SK-N-SH (cell line): ENCODE measurements at places on chromosomes 6 and 20.

DNA sequence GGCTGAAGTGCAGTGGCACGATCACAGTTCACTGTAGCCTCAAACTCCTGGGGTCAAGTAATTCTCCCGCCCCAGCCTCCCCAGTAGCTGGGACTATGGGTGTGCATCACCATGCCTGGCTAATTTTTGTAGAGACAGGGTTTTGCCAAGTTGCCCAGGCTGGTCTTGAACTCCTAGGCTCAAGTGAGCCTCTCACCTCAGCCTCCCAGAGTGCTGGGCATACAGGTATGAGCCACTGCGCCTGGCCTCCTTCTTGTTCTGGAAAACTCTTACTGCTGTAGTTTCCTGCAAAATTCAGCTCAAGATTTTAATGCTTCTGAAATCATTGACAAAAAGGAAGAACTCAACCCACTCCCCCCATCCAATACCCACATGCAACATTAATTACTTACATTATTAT lies 21.9 kb upstream of the KCNG1 start:
- DNase-seq, result no peak

DNA sequence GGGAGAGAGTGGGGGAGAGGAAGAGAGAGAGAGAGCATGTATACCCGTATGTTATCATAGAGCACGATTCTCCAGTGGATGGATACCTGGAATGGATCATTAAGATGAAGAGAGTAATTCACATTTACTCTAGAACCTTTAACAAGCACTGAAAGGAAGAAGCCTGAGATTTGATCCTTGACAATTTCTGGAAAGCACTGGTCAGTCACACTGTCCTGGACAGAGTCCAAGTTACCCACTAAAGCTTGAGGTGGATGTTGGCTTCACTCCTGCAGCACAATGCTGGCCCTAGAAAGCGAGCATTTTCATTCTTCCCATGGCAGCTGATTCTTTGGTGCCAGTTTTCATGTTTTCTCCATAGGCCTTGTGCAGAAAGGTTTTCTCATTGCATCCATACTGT lies 25.6 kb downstream of the NFYA start:
- DNase-seq, result no peak

- DNase-seq, result no peak
These were observed 11.7 kb downstream of the MMP24 start for GRCh38 chr20:35238170-35238569.

GRCh38 chr20:45052698-45053429 lies 48.1 kb downstream of the KCNS1 start:
- DNase-seq, result no peak

DNA sequence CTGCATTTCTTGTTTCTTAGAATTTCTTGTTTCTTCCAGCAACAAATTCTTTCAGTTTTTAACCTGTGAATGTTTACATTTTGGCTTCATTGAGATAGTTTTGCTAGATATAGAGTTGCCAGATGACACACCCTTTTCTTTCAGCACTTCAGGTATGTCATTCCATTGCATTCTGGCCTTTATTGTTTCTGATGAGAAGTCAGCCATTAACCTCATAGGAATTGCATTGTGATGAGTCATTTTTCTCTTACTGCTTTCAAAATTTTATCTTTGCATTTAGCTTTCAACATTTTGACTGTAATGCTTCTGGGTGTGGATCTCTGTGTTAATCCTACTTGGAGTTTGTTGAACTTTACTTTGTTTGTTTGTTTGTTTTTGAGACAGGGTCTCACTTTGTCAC lies 440.3 kb upstream of the HS3ST5 start:
- DNase-seq, result no peak

DNA sequence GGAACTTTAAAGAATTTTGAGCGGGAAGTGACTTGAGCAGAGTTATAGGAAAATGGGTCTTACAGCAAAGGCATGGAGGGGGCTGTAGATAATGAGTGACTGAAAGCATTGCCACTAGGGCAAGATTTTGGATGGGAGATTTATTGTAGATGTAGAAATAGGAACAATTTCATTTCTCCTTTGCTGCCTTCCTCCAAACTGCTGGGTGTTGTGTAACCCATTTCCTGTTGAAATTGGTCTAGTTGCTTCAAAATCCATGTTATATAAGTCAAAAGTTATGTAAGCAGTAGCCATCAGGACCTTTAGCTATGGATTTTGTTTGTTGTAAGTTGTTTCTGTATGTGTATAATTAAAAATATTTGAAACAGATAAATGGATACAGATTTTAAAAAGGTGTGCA lies 11.1 kb downstream of the YWHAB start:
- DNase-seq, result no peak

DNA sequence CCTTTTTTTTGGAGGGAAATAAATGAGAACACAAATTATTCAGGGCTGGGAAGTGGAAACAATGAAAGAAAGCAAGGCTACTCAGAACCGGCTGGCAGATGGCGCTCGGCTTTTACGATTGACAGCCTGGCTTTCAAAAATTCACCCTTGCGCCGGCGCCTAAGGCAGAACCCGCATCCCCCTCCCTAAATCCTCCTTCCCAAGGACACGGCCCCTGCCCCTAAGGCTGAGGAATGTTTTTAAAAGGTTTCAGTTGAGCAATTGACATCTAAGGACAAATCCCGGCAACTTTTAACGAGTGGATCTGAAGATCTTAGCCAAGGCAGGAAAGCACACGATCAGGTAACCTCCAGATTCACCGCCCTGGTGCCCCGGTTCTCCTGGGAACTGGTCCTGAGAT lies 16.3 kb downstream of the GNAS start:
- no peak for DNase-seq

- no peak for DNase-seq
These were observed 156.8 kb upstream of the PLCB4 start for GRCh38 chr20:8912096-8912495.

GRCh38 chr6:111720931-111721496 lies 115.3 kb upstream of the TRAF3IP2 start:
- no peak for DNase-seq

GRCh38 chr20:49590163-49591017 lies 22.5 kb upstream of the PTGIS start:
- DNase-seq, result no peak

DNA sequence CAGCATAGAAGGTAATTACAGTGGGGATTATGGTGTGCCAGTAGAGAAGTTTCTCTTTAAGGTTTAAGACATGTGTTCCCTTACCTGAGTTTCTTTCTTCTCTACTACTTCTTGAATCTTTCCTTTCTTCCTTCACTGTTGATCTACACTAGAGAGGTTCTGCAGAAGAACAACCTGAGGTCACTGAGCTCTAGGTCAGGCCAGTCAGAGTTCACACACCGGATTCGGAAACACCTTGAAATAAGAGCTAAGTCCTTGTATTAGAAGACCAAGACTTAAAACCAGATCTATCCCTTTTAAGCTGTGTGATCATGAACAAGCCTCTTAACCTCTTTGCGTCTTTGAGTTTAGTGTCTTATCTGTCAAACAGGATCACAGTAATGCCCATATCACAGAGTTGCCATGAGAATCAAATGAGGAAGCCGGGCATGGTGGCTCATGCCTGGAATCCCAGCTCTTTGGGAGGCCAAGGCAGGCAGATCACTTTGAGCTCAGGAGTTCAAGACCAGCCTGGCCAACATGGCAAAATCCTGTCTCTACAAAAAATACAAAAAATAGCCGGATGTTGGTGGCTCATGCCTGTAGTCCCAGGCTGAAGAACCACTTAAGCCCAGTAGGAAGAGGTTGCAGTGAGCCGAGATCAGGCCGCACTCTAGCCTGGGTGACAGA lies 22.0 kb upstream of the TGM3 start:
- no peak for DNase-seq

DNA sequence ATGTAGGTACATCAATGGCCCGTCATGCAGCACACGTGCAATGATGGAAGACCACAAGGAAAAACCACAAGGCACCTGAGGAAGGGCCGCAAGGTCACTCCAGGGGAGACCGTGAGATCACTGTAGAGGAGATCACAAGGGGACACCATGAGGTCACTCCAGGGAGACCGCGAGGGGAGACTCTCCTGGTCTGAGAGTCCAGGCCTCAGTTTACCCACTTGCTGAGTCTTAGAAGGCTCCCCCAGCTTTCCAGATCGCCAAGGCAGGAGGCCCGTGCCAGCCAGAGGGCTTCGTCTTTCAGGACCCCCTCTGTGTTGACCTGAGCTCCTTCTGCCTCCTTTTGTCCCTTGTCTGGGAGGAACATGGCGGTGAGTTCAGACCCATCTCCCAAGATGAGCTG lies 232.2 kb downstream of the ERMARD start:
- DNase-seq, result no peak

DNA sequence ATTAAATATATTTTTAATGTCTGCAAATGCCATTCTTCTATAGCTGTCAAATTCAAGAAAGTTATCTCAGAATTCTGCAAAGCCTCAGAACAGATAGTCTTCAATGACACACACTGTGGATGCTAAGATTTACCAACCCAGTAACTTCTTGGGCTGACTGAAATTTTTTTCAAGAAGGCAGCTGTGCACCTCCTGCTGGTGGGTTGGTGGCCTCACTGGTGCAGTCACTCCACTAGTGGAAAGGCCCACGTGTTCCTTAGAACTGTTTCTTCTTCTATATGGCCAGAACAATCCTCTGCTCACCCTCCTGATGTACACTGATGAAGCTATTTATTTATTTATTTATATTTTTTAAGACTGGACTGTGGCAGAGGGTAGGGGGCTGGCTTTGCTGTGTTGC lies 28.1 kb upstream of the MTCL3 start:
- no peak for DNase-seq
